ENCODE measurements at places on chromosomes 2 and 18. TPM values are rescaled to one million over a fixed set of nuclear protein-coding genes. Genes with fewer than 3 reads are reported as not detected.

- H3K4me3 ChIP-seq: no peak overlapping the region
- H3K4me1 ChIP-seq: no peaks in the 10 kb centered on the region
- H3K27ac ChIP-seq: no peak overlapping the region
- no peaks in the 10 kb centered on the region for H3K27me3 ChIP-seq
Observed at GRCh38 chr18:6956999-6957398, 160.6 kb downstream of the LAMA1 start.

GRCh38 chr2:132038179-132038882 is 123.4 kb downstream of the ANKRD30BL start:
- no peaks in the 10 kb centered on the region for H3K4me1 ChIP-seq
- H3K27ac ChIP-seq: no peak overlapping the region
- peaks cover 28% of the 10 kb centered on the region for H3K27me3 ChIP-seq
- DNase-seq: no peak

DNA sequence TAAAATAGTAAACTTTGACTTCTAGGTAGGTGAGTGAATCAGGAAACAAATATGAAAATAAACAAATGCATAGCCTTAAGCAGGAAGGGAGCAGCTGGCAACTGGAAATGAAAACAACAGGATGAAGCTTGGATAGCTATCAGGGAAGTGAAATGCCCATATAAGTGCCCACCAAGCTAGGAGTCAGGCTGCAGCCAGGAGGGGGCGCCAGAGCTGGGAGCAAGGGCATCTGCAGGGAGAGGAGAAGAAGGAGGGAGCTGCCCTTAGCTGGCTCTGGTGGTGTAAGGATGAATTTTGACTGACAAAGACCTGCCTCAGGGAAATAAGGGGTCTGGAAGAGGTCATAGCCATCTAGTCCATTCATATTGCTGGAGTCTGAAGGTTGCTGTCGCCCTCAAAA is 298.3 kb downstream of the TDRD15 start:
- no peaks in the 10 kb centered on the region for H3K4me1 ChIP-seq
- no peaks in the 10 kb centered on the region for H3K27me3 ChIP-seq
- no peak overlapping the region for H3K27ac ChIP-seq
- no peak for DNase-seq
- H3K36me3 ChIP-seq: no peaks in the 10 kb centered on the region
- H3K4me3 ChIP-seq: no peak overlapping the region

GRCh38 chr2:2796207-2796606 is 465.1 kb upstream of the MYT1L start:
- no peak overlapping the region for H3K27ac ChIP-seq
- H3K4me1 ChIP-seq: no peaks in the 10 kb centered on the region
- DNase-seq: no peak

DNA sequence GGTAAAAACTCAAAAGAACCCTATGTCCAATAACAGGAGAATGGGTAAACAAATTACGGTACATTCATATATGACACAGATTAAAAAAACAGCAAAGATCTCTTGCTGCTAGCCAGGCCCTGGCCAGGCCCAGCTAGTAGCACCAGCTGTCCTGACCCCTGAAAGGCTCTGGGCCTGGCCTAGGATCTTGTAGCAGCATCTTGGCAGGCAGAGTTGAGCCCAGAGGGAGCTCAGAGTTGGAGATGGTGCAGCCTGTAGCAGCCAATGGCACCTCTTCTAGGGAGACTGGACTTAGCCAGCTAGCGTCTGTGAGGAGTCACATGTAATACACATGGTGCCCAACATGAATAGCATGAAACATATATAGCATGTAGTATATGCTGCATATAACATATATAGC is 69.1 kb downstream of the HS6ST1 start:
- H3K27ac ChIP-seq: no peak overlapping the region
- no peak for DNase-seq
- H3K4me1 ChIP-seq: no peaks in the 10 kb centered on the region
- H3K4me3 ChIP-seq: no peak overlapping the region

GRCh38 chr2:25018681-25019080 is 23.2 kb upstream of the EFR3B start:
- no peaks in the 10 kb centered on the region for H3K4me1 ChIP-seq
- H3K27me3 ChIP-seq: peaks cover 5% of the 10 kb centered on the region
- H3K4me3 ChIP-seq: no peak overlapping the region
- no peaks in the 10 kb centered on the region for H3K36me3 ChIP-seq
- no peak for DNase-seq

DNA sequence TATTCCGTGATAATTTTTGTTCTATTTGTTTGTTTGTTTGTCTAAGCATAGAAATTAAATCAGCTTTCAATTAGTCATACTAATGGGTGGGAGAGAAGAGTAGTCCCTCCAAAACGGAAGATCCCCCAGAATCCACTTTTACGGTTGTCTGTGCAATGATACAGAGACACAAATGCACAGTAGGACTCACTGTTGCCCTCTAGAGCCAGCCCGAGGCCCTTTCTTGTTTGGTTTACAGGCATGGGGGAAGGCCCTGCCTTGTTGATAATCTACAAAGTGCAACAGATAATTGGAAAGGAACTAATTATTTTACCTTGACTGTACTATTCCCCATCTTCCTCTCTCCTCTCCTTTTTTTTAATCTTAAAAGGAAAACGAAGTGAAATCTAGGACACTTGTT is 121.1 kb downstream of the ACOXL start:
- no peaks in the 10 kb centered on the region for H3K36me3 ChIP-seq
- H3K27ac ChIP-seq: no peak overlapping the region
- no peaks in the 10 kb centered on the region for H3K4me1 ChIP-seq
- peaks cover 4% of the 10 kb centered on the region for H3K27me3 ChIP-seq
- H3K4me3 ChIP-seq: no peak overlapping the region
- DNase-seq: peak; percentile 25

DNA sequence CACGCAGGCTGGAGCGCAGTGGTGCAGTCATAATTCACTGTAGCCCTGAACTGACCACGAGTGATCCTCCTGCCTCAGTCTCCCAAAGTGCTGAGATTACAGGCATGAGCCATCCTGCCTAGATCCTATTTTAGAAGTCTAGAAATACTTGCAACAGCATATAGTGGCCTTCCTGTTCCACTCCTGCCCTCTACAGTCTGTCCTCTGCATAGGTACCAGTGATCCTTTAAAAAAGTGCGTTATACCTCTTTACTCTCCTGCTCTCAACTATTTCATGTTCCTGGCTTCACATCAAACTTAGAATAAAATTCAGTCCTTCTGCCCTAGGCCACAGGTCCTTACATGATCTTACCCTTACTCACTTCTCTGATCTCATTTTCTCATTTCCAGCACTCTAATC is 6.0 kb downstream of the COMMD1 start:
- no peaks in the 10 kb centered on the region for H3K27me3 ChIP-seq
- no peak overlapping the region for H3K4me3 ChIP-seq
- DNase-seq: no peak
- H3K4me1 ChIP-seq: peaks cover under 1% of the 10 kb centered on the region
- no peak overlapping the region for H3K27ac ChIP-seq
- H3K36me3 ChIP-seq: no peaks in the 10 kb centered on the region

- H3K4me1 ChIP-seq: peaks cover 6% of the 10 kb centered on the region
- H3K27ac ChIP-seq: no peak overlapping the region
- H3K27me3 ChIP-seq: no peaks in the 10 kb centered on the region
- H3K4me3 ChIP-seq: no peak overlapping the region
Observed at GRCh38 chr2:127694986-127695385, 6.3 kb upstream of the SFT2D3 start.

DNA sequence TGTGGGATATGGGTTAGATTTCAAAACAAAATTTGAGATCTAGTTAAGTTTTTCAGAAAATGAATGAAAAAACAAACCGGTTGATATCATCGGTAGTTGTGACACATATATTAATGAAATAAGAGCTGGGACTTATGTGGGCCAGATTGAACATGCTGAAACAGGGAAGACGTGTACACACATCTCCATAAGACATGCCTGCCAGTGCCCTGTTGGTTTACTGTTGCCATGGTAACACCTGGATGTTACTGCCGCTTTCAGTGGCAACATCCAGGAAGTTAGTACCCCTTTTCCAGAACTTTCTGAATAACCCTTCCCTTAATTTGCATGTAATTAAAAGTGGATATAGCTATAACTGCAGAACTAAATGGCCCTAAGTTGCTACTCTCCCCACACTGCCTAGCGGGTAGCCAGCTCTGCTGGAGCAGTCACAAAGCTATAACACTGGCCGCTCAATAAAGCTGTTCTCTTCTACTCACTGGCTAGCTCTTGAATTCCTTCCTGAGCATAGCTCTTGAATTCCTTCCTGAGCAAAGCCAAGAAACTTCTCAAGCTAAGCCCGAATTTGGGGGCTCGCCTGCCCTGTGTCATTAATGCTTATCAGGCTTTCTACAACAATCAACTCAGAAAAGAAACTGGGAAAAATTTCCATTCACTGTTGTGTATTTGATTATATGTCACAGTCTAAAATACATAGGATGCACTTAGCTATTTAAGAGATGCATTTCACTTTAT is 776.3 kb upstream of the CDH7 start:
- H3K27me3 ChIP-seq: no peaks in the 10 kb centered on the region
- no peak overlapping the region for H3K4me3 ChIP-seq
- no peaks in the 10 kb centered on the region for H3K4me1 ChIP-seq
- no peak overlapping the region for H3K27ac ChIP-seq
- no peak for DNase-seq

GRCh38 chr2:237639052-237639835 is 11.9 kb downstream of the LRRFIP1 start:
- no peaks in the 10 kb centered on the region for H3K36me3 ChIP-seq
- no peak overlapping the region for H3K4me3 ChIP-seq
- H3K27me3 ChIP-seq: no peaks in the 10 kb centered on the region
- DNase-seq: no peak
- no peak overlapping the region for H3K27ac ChIP-seq

GRCh38 chr2:58938988-58939387 is 697.9 kb upstream of the FANCL start:
- no peaks in the 10 kb centered on the region for H3K4me1 ChIP-seq
- no peak for DNase-seq
- H3K4me3 ChIP-seq: no peak overlapping the region
- H3K36me3 ChIP-seq: no peaks in the 10 kb centered on the region
- no peak overlapping the region for H3K27ac ChIP-seq
- H3K27me3 ChIP-seq: no peaks in the 10 kb centered on the region

DNA sequence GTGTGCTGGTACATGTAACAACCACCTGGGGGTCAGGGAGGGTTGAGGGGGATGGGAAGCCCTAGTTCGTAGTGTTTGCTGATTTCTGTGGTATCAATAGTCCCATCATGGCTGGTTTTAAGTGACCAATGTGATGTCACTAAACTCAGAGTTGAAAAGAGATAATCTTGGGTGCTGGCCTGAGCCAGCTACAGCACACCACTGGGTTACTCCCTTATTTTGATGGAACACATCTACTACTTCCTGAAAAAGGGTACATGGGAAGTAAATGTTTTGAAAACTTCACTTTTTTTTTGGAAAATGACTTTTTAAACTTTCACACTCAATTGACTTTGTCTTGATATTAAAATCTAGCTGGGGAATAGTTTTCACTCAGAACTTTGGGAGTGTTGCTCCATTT is 87.0 kb upstream of the CXCR4 start:
- no peaks in the 10 kb centered on the region for H3K27me3 ChIP-seq
- H3K4me3 ChIP-seq: no peak overlapping the region
- no peak for DNase-seq
- H3K27ac ChIP-seq: no peak overlapping the region
- H3K36me3 ChIP-seq: no peaks in the 10 kb centered on the region

GRCh38 chr2:79041032-79041448 is 15.5 kb downstream of the REG3G start:
- DNase-seq: no peak
- no peak overlapping the region for H3K27ac ChIP-seq
- H3K36me3 ChIP-seq: no peaks in the 10 kb centered on the region
- H3K27me3 ChIP-seq: no peaks in the 10 kb centered on the region
- H3K4me3 ChIP-seq: no peak overlapping the region

DNA sequence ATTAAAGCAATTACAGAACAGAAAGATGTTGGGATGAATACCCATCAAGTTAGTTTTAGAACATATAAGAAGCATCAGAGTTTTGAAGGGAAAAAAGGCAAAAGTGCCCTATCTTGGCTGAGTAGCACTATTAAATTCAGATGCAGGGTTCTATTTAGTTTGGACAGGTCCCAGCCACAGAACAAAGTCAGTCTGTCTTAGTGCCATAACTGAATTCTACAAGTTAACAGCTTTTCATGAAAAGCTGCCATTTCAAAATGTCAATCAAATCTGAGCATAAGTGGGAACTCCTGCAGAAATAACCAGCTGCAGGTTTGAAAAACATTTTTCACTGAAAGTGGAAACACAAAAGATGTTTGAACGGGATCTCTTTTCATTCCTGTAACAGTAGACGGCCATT is 160.4 kb downstream of the SRBD1 start:
- no peak for DNase-seq
- H3K27me3 ChIP-seq: no peaks in the 10 kb centered on the region
- no peaks in the 10 kb centered on the region for H3K36me3 ChIP-seq

- H3K4me3 ChIP-seq: no peak overlapping the region
- no peaks in the 10 kb centered on the region for H3K27me3 ChIP-seq
- no peak overlapping the region for H3K27ac ChIP-seq
Observed at GRCh38 chr2:146068051-146068450, 1548.1 kb upstream of the ZEB2 start.

DNA sequence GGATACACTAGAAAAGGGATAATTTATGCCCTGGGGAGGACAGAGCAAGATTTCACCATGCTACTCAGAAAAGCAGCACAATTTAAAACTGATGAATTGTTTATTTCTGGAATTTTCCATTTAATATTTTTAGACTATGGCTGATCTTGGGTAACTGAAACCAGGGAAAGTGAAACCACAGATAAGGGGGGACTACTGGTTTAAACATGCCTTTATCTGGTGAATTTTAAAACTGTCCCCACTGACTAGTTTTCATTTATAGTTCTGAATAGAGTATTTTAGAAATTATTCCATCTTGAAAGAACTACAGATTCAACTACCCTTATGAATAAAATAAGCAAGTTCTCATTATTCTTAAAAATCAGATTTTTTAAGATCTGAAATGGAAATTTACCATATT is 15.0 kb downstream of the NFU1 start:
- H3K4me1 ChIP-seq: no peaks in the 10 kb centered on the region
- no peak overlapping the region for H3K27ac ChIP-seq
- no peaks in the 10 kb centered on the region for H3K27me3 ChIP-seq
- no peak overlapping the region for H3K4me3 ChIP-seq

The WDCP gene
- 15.9 TPM for total RNA-seq

The ZNF236 gene
- 13.6 TPM for total RNA-seq

The ZNF521 gene
- total RNA-seq: 166 TPM

The C2orf78 gene
- not detected for total RNA-seq

The SLC11A1 gene
- total RNA-seq: not detected

The ALLC gene
- not detected for total RNA-seq

The MCM6 gene
- 48.1 TPM for total RNA-seq

The PID1 gene
- not detected for total RNA-seq

The CYRIA gene
- 38.4 TPM for total RNA-seq

The TGOLN2 gene
- total RNA-seq: 119 TPM

The UGT1A9 gene
- total RNA-seq: not detected

The KDM3A gene
- total RNA-seq: 29.5 TPM

The DNAH7 gene
- total RNA-seq: 0.05 TPM

The SNRNP27 gene
- total RNA-seq: 50.6 TPM

The USP40 gene
- total RNA-seq: 36.5 TPM

Measured in endothelial cell of umbilical vein (primary cell).